ENCODE measurements at places on chromosomes 5 and 9.

DNA sequence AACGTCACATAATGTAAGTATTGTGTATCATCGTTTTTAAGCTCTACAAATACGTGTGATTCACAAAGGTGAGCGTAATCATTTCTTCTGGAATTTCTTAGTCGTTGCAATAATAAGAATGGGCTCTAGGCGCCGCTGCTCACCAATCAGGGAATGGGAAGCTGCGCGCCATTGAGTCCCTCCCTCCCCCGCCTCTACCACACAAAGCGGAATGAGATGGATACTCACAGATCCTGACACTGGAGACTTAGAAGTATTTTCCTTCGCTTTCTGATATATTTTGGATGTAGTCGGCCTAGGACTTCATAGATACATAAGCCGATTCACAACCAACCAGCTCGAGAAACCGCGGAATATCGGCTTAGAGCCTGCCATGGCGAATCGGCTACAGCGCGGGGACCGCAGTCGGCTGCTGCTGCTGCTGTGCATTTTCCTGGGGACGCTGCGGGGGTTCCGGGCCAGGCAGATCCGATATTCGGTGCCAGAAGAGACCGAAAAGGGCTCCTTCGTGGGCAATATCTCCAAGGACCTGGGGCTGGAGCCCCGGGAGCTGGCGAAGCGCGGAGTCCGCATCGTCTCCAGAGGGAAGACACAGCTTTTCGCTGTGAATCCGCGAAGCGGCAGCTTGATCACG lies at the start of gene PCDHGA11:
TSS of gene PCDHGA11 (plus strand) at position 197 of the 634 bp plus-strand sequence. CDS start at position 374, 177 bp downstream.
- DNase-seq: no peak

- DNase-seq: no peak
Measured at GRCh38 chr9:133888048-133888808, 103.9 kb downstream of the VAV2 start.

GRCh38 chr5:43073597-43074546 lies 33.8 kb upstream of the ANXA2R start:
- DNase-seq: no peak

DNA sequence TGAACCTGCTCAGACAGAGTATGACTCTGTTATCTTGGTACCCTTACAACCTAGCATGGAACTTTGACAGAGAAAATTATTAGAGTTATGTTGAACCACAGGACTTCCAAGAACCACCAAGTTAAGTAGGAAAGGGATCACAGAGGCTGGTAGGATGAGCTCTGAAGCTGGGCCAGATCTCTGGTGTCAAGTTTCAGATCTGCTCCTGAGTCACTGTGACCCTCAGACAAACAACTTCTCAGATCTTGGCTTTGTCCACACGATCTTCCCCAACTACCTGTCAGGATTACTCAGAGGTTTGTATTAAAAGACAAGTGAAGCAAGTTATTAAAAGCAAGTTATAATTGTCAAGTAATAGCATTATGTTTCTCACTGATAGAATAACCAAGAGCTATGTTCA lies 189.0 kb downstream of the SEC61B start:
- DNase-seq: no peak

GRCh38 chr5:139306628-139307379 lies 13.3 kb downstream of the MATR3 start:
- no peak for DNase-seq
